ENCODE measurements at places on chromosomes 2 and 18.
A peak's percentile ranks its signal among the peaks of the same experiment; 100 is the strongest.

DNA sequence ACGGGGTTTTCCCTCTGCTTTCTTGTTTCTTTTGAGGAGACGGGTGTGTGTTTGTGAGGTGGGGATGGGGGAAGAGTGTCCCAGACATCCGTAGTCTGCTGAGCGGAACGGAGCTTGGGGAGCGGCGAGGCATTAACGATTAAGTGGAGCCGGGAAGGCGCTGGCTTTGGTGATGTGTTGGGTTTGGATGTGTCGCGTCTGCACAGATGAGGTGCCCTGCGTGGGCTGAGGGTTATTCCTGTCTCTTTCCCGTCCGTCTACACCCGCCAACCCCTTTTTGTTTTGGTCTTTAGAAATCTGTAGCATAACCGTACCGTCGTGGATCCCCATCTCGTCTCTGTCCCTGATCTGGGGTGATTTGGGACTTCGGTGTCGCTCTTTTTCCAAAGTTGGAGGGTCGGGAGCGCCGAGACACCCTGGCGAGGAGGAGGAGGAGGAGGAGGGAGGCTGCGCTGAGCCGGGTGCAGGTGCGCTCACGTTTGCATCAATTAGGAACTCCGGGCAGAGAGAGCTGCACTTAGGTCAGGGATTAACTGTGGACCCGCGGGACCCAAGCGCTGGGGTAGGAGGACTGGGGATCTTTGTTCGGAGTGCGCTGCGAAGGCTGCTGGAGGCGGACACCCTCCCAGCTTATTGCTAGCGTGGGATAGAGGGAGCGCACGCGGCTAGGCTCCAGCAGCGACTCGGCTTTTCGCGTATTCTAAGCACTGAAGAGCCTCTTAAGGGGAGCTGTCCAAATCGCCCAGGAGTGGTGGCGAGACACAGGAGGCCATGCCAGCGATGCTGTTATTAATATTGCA, 720.3 kb downstream of the DPP10 start:
- no peak for DNase-seq

GRCh38 chr2:150204451-150204850, 283.0 kb downstream of the RND3 start:
- no peak for DNase-seq

DNA sequence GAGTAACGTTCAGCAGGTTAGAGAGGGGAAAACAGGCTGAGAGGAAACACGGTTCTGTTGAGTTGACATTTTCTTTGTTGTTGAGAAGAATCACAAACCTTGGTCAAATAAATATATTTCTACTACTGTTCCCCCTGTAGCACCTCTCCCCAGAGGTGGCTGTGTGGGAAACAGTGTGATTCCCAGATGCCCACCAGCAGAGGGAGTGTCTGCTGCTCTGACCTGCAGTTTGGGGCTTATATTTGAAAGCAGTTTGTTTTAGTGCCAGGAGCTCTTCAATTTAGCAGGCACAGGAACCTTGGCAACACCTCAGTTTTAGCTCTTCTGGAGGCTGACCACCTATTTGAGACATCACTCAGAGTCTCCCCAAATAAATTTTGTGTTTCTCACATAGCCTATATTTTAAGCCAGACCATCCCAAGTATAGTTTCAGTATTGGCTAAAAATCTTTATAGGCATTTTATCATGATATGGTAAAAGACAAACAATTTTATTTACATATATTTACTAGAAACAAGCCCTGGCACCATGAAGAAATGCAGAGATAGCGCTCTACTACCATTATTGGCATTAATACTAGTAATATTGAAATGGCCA, 75.7 kb downstream of the PIK3C3 start:
- no peak for DNase-seq

DNA sequence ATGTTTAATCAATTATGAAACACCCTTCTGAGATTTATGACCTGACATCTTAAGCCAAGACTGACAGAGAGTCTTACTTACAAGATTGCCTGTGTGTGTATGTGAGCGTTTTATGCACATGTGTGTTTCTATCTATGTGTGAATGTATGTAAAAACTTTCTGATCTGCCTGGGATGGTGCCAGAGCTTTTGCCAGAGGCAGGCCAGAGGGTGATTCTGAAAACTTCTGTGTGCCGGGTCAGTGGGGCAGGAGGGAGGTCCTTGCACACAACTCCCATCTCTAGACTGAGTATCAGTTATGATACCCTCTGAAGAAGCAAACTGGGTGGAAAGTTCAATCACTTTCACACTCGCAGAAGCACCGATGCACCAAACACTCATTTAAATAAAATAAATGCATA, 335.0 kb upstream of the NT5C1B start:
- no peak for DNase-seq

DNA sequence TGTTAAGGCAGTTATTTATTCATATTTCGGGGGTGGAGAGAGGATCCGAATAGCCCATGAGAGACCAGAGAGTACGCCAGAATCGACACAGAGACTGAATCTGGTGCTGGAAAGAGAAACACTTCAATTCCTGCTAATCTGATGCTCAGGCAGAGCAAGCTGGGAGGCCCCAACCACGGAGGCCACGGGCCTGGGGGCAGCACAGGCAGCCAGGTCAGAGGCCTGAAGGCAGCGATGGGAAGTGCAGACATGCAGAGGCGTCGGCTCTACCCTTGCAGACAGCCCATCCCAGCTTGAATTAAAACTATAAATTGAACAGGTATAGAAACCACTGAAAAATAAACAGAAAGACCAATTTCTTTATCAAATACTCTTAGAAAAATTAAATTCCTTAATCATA, 50.6 kb downstream of the PXDN start:
- no peak for DNase-seq

GRCh38 chr2:199951023-199951422, 4.3 kb downstream of the TYW5 start:
- no peak for DNase-seq

DNA sequence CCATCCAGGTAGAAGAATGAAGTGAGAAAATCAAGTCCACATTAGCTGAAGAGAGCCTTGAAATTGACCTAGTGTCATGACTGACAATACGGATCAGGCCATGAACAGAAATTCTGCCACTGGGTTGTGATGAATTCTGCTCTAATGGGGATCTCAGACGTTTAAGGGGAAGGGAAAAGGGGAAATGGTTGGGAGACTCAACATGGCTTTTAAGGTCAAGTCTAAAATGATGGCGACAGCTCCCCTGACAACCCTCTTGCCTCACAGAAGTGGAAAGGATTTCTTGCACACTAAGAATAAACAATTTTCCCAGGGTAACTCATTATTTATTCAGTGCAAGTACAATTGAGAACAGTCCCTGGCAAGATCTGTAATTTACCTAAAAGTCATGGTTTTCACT, 302.5 kb upstream of the ACVR2A start:
- DNase-seq, result no peak

DNA sequence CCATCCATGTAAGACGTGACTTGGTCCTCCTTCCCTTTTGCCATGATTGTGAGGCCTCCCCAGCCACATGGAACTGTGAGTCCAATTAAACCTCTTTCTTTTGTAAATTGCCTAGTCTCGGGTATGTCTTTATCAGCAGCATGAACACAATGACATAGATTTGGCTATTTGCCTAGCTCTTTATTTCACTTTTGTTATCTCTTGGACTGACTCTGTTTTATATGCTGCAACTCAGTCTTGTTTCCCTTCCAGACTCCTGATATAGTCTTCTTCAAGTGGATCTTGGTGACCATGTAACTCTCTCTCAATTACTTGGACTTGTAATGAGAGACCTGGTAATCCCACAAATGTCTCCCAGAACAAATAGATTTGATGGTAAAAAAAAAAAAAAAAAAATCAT, 627.6 kb downstream of the CCDC85A start:
- DNase-seq, result no peak

DNA sequence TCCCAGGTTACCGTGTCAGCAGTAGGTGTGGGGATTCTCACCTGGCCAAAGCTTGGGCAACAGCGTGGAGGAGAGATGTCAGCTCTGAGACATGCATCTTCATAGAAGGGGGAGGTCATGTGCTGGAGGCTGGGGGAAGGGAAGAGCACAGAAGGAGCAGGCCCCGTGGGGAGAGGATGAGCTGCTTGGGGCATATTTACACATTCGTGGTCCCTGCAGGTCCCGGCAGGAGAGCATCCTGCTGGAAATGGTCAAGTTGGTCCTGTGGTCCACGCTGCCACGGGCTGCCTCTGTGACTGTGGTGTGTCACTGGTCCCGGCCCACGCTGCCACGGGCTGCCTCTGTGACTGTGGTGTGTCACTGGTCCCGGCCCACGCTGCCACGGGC, 195.1 kb upstream of the TWIST2 start:
- no peak for DNase-seq

DNA sequence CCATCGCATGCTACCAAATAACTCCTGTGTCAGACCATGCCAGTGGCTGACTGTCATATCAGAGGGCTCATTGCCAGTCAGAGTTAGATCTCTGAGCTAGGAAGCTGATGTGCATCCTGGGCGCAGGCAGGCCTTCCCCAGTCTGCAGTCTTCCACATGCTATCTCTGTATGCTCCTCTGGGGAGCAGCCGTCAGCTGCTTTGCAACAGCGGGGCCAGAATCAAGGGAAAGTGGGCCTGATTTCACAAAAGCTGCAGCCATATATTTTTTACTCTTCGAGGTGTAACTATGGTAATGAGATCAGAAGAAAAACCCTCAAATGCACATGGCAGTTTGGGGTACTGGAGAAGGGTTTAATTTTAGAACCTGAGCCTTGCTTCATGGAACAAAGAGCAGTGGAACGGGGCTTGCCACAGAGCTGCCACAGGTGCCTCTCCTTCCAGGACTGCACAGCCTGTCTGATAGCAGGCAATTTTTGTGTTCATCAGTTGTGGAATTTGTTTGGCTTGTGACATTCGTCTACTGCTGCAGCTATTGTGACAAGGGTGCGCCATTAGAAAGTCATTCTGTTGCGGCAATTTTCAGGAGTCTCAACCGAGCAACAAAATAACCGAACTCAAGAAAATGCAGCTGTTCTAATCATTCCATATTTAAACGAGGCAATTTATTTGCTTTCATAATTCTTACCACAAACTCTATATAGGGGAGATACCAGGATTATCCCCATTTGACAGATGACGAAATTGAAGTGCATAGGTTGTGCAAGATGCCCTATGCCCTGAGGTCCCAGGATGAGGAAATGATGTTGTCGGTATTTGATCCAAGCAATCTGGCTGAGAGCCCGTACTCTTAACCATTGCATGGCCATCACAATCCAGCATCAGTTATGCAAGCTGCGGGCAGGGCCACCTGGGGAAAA, 109.6 kb upstream of the CYRIA start:
- no peak for DNase-seq

- peak; percentile 11 for DNase-seq
Measured at GRCh38 chr2:222796413-222797103, 64.3 kb upstream of the ACSL3 start.

DNA sequence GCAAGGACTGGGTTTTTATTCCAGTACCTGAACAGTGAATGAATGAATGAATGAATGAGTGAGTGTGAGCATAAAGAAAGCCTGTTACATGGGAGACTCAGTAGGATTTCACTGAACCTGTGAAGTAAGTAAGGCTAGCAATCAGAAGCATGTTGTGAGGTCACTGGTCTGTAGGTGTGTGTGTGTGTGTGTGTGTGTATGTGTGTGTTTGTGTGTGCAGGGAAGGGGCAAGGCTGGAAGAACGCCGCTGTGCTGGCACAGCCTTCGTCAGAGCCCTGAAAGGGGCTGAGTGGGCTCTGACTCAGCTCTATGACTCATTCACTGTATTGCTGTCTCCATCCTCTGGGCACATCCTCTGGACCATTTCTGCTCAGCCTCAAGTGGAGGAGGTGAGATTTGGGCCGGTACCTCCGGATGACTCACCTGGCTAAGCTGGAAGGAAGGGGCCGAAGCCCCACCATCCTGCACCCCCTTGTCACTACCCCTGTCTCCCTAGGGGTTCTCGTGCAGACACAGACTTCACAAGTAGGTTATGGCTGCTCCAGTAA, 51.4 kb upstream of the MRPL33 start:
- DNase-seq, result peak; percentile 6

DNA sequence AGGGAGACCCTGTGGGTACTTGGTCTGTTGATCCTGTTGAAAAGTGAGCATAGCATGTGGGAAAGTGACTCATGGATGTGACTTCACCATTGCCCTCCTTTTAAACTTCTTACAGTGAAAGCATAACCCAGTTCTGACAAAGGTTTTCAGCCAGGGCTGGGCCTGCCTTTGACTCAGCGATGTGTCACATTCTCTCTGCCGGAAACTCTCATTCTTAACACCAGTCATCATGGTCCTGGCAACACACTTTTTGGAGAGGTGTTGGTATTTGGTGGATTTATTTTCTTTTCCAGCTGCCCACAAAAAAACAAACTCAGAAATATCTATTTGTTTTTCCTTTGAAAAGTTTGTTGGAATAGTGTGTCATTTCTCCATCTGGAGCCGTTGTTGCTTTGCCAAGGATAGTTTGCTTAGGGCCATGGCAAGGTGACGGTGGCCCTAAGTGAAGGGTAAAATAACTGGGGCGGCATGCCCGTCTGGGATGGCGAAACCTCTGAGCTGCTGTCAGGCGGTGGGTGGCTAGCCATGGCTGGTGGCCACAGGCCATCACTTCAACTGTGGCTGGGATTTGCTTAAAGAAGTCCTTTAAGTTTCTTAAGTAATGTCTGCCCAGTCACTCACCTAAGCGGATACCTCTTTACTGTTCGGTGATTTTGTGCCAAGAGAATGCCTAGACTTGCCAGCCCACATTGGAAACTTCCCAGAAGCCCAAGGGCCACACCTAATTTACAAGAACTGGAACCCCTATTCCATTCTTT, 123.3 kb downstream of the LTBP1 start:
- DNase-seq, result no peak

DNA sequence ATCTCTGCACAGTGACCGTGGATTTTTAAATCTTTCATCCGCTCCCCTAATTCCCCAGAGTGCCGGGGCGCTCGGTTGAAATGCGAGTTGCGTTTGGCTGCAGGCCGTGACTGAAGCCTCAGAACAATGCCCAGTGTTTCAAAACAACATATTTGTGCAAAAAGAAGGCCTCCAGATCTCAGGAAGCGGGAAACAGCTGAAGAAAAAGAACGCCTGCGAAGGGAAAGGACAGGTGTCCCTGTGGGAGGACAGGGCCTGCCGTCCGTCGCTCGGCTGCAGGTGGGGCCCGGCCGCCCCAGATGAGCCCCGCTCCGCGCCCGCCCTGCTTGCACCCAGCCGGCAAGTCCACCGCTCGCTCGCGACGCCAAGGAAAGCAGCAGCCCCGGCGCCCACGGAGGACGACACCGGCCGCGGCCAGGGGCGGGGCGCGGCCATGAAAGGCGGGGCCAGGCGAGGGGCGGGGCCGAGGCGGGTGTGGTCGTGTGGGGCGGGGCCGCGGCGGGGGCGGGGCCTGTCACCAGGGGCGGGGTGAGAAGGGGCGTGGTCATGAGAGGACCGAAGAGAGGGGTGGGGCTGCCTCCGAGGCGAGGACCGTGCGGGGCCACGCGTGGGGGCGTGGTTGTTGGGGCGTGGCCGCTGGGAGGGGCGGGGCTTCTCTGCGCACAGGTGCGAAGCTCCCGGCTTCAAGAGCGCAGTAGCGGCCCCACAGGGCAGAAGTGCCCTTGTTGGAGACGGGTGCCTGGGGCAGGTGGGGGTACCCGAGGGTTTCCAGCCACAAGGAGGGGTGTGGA, 17.6 kb upstream of the BOK start:
- peak; percentile 37 for DNase-seq

DNA sequence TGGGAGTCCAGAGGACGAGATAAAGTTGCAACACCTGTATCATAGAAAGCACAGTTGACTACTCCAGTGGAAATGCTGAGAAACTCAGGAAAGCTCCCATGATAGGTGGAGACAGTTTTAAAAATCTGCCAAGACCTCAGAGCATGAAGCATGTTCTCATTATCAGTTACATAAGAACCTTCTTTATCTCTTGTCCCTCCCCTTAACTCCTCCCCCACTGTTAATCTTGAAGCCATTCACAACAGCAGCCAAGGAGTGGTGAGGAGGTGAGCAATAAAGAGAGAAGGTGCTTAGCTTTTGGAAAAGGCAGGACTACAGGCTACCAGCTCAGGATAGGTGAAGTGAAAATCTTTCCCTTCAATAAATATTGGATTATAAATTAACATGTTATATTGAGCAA, 657.9 kb downstream of the NYAP2 start:
- DNase-seq, result no peak
